HCT116 (cell line): ENCODE measurements at places on chromosomes 12 and 14.

GRCh38 chr12:114443607-114444421, 37.9 kb upstream of the TBX5 start:
- DNase-seq: no peak

GRCh38 chr14:104294628-104294982, 156.2 kb downstream of the KIF26A start:
- no peak for DNase-seq

DNA sequence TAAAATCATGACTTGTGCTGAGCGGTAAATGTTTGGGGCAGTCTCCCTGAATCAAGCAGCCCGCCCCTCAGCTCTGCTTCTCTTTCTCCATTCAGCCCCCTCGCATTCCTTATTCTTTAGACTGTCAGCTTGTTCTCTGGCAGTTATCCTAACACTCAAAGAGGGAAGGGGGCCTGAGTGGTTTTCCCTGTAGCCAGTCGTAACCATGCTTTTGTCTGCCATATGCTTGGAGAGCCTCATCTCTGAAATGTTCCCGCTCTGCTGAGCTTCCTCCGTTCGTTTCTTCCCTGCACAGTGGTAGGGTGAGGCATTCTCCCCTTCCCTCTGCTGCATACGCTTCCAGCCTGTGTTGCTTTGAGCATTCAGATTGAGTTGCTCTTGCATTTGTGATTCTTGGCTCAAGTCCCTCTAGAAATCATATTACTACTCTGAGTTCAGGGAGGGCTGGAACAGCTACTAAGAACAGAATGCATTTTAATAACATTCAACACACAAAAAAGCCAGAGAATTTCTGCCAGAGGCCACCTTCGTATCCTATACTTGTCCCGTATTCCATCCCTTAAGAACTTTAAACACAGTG, 119.7 kb downstream of the FBXL14 start:
- peak; percentile 43 for DNase-seq

DNA sequence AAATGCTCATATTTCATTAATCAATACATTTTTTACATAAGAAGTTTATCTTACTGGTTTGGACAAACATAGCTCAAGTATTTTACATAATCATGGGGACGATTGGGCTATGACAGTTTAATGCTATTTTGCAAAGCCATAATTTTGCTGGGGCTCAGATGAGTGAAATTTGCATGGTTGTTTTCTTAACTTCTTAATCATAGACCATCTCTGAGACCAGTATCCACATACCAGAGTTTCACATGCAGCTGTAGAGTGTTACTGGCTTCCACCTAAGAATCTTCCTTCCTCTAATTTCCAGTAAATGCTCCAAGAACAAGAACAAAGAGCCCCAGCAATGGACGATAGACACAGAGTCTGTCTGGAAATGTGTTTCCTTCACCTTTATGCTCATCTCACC, 303.0 kb upstream of the TMEM132C start:
- DNase-seq: no peak

- no peak for DNase-seq
These were observed 427 bp downstream of the SLC6A12 start for GRCh38 chr12:213527-213932.

- DNase-seq: no peak
These were observed 24.4 kb upstream of the STK38L start for GRCh38 chr12:27219693-27220054.

- DNase-seq: no peak
These were observed 1815.8 kb upstream of the FLRT2 start for GRCh38 chr14:83714151-83714550.
